ENCODE measurements at places on chromosomes 2 and 18.
A peak's percentile ranks its signal among the peaks of the same experiment; 100 is the strongest.

DNA sequence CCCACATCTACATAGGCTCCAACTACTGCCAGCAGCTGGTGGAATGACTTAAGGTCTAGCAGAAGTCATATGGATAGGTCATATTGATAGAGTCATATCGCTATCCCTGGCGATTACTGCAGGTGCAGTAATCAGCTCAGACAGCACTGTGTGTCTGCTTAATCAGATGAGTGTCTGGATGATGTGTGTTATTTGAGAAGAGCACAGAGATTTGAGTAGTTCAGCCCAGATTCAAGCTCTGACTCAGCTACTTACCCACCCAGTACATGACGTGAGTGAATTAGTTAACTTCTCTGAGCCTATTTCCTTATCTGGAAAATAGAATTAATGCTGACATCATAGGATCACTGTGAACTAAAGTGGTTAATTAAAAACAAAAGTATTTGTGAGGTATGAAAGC, 78.9 kb downstream of the EHD3 start:
- no peak overlapping the region for H3K27ac ChIP-seq
- no peak overlapping the region for H3K4me3 ChIP-seq
- no peak for DNase-seq
- H3K36me3 ChIP-seq: peaks cover 5% of the 10 kb centered on the region
- H3K27me3 ChIP-seq: no peaks in the 10 kb centered on the region
- no peaks in the 10 kb centered on the region for H3K4me1 ChIP-seq

GRCh38 chr2:15178946-15179345, 382.2 kb downstream of the NBAS start:
- H3K4me1 ChIP-seq: peaks cover 29% of the 10 kb centered on the region
- H3K36me3 ChIP-seq: peaks cover 1% of the 10 kb centered on the region
- no peak overlapping the region for H3K27ac ChIP-seq
- no peak for DNase-seq

GRCh38 chr2:26346454-26347053, at the start of gene ADGRF3:
ADGRF3 (minus strand) TSS chr2:26346789; CDS start chr2:26346234, 555 bp downstream.
- peaks cover 25% of the 10 kb centered on the region for H3K4me1 ChIP-seq
- H3K27me3 ChIP-seq: no peaks in the 10 kb centered on the region
- H3K4me3 ChIP-seq: peak within 1 kb of the TSS; percentile 93
- no peaks in the 10 kb centered on the region for H3K36me3 ChIP-seq
- peak within 1 kb of the TSS; percentile 99 for H3K27ac ChIP-seq

- H3K4me1 ChIP-seq: peaks cover 10% of the 10 kb centered on the region
- H3K27me3 ChIP-seq: no peaks in the 10 kb centered on the region
- no peak for DNase-seq
- no peaks in the 10 kb centered on the region for H3K36me3 ChIP-seq
These were observed 198.9 kb upstream of the GULP1 start for GRCh38 chr2:188092734-188093133.

GRCh38 chr18:58501066-58501896, 127.6 kb downstream of the ALPK2 start:
- H3K4me3 ChIP-seq: no peak overlapping the region
- no peaks in the 10 kb centered on the region for H3K36me3 ChIP-seq
- no peak for DNase-seq

Data from mesothelial cell of epicardium (in vitro differentiated cells).